ENCODE measurements at places on chromosomes 3 and 15.

DNA sequence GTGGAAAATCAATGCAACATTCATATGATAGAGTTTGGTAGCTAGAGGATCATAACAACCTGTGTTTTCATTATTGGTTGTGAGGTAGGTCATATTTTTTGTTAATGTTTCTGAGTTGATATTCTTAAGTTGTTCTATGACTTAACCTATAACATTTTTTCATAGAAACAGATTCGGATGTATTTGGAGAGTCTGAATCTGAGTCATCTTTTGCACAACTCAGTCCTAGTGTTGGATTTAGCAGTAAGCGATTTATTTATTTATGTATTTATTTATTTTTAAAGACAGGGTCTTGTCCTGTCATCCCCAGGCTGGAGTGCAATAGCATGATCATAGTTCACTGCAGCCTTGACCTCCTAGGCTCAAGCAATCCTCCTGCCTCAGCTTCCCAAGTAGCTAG, 292.8 kb upstream of the ZNF717 start:
- DNase-seq = no peak

- no peak for DNase-seq
Measured at GRCh38 chr3:52436500-52437149, 8.3 kb downstream of the SEMA3G start.

GRCh38 chr3:115616461-115616860, 6.8 kb upstream of the GAP43 start:
- DNase-seq = no peak

DNA sequence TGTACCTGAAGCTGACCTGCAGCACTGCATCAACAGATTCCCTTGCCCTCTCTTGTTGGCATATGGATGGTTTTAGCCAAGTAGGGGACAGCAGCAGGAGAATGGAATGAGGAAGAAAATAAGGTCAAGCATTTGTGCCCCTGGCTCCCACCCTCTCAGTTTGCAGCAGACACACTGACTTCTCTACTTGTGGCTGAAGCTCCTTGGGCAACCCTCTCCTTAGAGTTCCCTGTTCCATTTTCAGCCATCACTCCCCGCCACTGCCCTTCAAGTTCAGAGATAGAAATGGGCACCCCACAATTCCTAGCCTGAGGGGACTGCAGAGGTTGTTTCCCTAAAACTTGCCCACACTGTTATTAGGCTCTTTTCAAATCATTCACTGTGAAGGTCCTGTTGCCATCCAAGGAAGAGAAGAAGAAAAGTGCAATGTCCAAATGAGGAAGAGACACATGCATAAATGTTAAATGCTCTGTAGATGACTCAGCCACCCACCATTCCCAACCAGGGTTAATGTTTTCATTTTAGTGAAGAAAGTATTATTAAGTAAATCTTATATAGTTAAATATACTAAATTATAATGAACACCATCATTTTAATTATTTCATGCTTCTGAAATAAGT, 295.9 kb upstream of the UBE2E2 start:
- DNase-seq = no peak

DNA sequence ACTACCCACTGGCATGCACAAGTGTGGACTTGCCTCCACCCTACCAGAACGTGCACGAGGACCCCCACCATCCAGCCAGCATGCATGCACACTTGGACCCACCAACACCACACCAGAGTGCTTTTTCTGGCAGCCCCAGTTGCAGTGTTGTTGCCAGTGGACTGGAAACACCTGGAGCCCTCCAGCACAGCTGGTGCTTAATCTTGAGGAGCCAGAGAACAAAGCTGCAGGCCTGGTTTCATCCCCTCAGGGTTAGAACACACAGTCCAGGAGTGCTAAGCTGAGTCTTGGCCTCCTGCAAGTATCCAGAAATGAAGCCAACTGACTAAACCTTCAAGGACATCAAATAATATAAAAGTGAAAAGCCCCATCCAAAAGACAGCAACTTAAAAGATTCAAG, 888.0 kb downstream of the NTRK3 start:
- no peak for DNase-seq

DNA sequence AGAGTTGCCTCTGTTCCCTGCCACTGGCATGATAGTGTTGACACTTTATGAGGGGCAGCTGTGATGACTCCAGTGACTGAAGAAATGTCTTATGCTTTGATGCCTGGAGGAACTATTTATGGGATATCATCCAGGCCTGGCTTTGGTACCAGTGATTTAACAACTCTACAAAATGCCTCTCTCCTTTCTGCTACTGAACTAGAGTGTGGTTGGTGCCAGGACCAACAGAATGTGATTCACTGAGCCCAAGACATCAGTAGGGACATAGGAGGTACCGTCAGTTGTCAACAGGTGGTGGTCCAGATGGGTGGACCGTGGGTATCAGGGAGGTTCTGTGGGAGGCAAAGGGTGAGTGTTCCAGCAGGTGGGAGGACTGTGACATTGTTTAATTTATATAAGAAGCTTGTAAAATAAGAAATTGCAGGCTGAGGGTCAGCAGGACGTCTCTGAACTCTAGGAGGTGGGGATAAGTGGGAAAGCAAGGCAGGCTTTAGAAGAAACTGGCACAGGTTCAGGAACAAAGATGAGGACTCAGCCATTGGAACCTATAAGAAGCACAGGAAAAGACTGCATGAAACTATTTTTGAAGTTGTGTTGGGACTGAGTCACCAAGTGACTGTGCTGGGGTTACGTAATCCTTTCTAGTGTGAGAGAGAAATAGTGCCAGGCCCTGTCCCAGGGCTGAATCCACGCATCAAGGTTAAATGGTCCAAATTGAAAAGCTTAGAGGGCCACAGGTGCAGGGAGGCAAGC, 28.5 kb upstream of the SLC7A14 start:
- DNase-seq = no peak

GRCh38 chr3:60095516-60095915, 1045.7 kb upstream of the CFAP20DC start:
- no peak for DNase-seq

GRCh38 chr15:101549647-101550046, 60.1 kb upstream of the PCSK6 start:
- DNase-seq = no peak

DNA sequence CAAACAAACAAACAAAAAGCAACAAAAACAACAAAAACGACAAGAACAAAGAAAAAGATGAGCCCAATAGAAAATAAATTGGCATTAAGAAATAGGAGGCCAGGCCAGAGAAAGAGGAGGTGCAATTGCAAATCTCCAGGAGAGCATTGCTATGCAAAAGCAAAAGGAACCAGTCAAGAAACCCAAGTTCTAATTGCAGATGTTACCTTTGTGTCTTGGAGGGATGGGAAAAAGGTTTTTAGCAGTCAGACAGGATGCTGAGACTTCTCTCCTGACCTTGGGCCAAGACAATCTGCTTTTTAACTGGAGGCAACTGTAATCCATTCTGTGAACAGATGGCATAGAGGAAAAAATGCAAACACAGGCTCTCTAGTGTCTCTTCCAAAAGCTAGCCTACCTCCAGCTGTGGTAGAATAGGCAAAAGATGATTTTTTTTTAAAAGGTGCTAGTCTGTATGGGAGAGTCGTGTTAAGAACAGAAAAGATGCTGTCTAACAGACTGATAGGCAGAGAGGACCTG, 56.4 kb downstream of the LSAMP start:
- no peak for DNase-seq

GRCh38 chr3:37171144-37171543, 3.2 kb downstream of the LRRFIP2 start:
- no peak for DNase-seq

DNA sequence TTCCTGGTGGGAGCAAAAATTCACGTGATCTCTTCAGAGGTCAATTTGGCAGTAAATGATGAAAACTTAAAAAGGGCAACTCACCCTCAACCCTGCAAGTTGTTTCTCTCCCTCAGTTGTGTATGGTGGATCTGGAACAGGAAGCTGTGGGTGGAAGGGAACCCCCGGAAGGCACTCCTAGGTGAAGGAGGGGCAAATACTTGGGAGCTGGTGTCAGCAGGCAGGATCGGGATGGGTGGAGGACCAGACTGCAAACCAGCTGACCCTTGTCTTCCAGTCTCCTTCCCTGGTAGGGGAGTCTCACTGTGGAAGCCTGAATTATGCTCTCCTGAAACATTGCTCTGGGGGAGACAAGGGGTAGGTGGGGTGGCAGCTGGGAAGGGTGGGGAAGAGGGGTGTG, 33.5 kb downstream of the PRR23E start:
- no peak for DNase-seq

- no peak for DNase-seq
Measured at GRCh38 chr3:17014709-17015108, 130.0 kb downstream of the PLCL2 start.

GRCh38 chr3:114929971-114930732, 216.9 kb downstream of the ZBTB20 start:
- DNase-seq = no peak

DNA sequence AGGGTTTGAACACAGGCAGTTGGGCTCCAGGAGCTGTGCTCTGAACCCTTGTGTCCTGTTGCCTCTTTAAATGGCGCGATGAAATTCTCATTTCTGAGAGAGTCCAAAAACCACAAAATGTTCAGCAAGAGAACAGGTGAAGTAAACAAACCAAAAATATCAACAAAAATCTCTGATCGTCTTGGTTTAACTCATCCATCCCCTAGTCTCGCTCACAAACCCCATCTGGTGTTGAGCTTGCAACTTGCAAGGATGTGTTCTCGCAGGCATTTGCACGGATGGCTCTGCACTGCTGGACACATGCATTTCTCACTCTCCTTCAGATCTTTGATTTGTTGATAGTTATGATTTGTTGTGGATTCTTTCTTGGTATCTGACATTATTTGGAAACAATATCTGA, 31.1 kb downstream of the FAH start:
- no peak for DNase-seq

GRCh38 chr15:90617171-90617570, 87.4 kb downstream of the CRTC3 start:
- no peak for DNase-seq

GRCh38 chr3:193837347-193837827, 244.4 kb downstream of the OPA1 start:
- DNase-seq = no peak

- DNase-seq = no peak
Measured at GRCh38 chr3:190558316-190558715, 44.4 kb downstream of the IL1RAP start.

DNA sequence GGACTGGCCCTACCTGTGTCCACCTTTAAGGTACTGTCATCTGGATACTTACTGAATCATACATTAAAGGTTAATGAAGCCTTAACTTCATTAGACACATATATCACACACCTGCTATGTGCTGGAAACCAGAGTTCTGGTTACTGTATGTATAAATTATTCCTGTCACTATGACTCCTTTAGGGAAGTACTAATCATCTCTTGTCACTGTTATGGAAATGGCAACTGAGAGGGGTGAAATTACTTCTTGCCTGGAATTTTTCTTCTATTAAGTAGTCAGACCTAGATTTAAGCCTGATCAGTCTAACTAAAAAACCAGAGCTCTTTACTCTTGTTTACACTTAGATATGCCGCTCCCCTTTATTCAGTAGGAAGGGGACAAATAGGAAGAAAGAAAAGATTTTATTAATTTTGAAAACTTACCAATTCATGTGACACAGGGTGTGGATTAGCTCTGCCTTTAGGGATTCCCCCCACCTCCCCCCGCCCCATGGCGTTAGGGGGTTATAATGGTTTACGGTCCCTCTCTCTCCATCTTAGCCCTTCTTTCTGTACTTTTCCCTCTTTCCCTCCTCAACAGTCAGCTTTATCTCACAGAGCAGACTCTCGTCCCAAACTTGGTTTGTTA, 152.5 kb downstream of the KLHL25 start:
- no peak for DNase-seq

GRCh38 chr3:4162096-4162495, 141.1 kb upstream of the SETMAR start:
- no peak for DNase-seq

DNA sequence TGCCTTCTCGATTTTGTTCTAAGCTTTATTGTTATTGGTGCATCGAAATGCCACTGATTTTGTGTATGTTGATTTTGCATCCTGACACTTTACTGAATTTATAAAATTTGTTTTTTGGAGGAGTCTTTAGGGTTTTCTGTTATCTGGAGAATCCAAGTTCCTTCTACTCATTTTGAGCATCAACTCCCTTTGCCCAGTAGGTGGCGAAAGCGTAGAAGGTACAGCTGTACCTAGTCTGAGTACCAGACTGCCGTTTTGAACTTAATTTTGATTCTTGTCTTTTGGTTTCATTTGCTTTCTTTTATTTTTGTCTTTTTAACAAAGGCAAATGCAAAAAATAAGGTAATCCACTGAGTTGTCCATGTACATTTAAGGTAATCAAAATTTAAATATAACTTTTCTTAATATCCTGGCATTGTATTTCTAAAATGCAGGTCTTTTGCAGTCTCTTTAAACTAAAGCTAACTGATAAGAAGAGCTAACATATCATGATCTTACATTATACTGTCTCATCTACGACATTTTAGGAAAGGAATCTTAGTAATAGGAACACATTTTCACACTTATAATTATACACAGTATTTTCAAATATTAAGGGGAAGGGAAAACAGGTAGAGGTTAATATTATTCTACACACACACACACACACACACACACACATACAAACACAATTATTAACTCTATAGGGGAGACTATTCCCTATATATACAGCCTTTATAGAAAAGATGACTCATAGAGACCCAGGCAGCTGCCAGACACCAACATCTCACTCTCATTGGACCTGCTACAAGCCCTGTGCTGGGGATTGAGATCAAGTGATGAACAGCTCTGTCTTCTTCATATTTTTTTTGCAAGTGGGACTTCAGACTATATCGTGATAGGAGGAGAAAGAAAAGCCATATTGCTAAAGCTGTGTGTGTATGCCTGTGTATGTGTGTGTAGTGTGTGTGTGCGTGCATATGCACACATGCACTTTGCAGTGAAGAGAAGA, 71.8 kb downstream of the SYNPR start:
- no peak for DNase-seq

- DNase-seq = no peak
Measured at GRCh38 chr3:89971329-89971728, 863.9 kb downstream of the EPHA3 start.

- no peak for DNase-seq
Measured at GRCh38 chr3:167913219-167913835, 177.8 kb downstream of the SERPINI1 start.

DNA sequence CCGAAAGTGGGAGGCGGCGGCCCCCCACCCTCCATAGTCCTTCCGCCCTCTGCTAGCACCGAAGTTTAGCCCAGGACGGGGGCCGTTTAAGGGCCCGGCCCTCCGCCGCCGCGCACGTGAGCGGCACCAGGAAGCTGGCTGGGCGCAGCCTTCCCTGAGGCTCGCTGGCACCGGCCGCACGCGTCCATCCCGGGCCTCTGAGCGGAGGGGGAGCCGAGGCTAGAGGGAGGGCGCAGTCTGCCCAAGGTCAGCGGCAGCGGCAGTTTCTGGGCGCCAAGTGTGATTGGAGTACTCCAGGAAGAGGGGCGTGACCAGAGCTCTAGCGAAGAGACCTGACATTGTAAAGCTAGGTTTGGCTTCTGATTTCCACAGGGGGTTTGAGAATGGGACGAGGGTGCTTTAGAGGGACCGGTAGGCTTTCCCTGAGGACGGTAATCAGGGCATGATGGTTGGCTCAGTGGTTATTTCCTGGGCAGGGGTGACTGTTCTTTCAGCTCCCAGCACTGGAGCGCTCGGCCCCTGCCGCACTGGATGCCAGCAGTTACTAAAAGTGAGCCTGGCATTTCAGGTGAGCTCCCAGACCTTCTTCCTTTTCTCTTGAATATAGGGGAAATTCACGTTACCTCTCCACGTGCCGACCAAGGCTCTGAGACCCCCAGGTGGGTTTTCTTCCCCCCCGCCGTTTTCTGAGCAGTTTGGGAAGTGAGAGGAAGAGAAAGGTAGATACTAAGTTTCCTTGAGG, 853 bp downstream of the TEX264 start:
- DNase-seq = peak; percentile 52
